Aortic smooth muscle cell (primary cell): ENCODE measurements at places on chromosomes 12 and 14. TPM values are rescaled to one million over a fixed set of nuclear protein-coding genes. Genes with fewer than 3 reads are reported as not detected.

Gene JAG2
- total RNA-seq, result 1.1 and 2.1 TPM in 2 replicates

Gene AKAP5
- total RNA-seq, result 0.26 and 0.31 TPM in 2 replicates

Gene ZBTB39
- 2.9 and 3.0 TPM in 2 replicates for total RNA-seq

Gene CLEC4D
- total RNA-seq, result not detected in 2 replicates

Gene PTPRQ
- under 0.01 and 0.06 TPM in 2 replicates for total RNA-seq

Gene RFX4
- not detected in 2 replicates for total RNA-seq

Gene SERPINA12
- not detected in 2 replicates for total RNA-seq

Gene KRT79
- total RNA-seq, result not detected in 2 replicates

Gene MIP
- total RNA-seq, result not detected in 2 replicates

Gene NUDT14
- 10.3 and 16.1 TPM in 2 replicates for total RNA-seq

Gene CLEC1B
- total RNA-seq, result not detected in 2 replicates

Gene HRK
- under 0.01 TPM in 2 replicates for total RNA-seq

Gene CDKN3
- 52.8 and 68.6 TPM in 2 replicates for total RNA-seq
